ENCODE measurements at places on chromosomes 12 and 14. TPM values are rescaled to one million over a fixed set of nuclear protein-coding genes. Genes with fewer than 3 reads are reported as not detected.

The ACVR1B gene
- total RNA-seq, result 11.2 TPM

The RNASE1 gene
- 283 TPM for total RNA-seq

The LPAR5 gene
- 8.6 TPM for total RNA-seq

The PRPH gene
- not detected for total RNA-seq

The SCN8A gene
- total RNA-seq, result 0.22 TPM

The TCL1B gene
- not detected for total RNA-seq

All from left ventricle myocardium superior (tissue), 1 donor.